ENCODE measurements at places on chromosomes 3 and 15.

DNA sequence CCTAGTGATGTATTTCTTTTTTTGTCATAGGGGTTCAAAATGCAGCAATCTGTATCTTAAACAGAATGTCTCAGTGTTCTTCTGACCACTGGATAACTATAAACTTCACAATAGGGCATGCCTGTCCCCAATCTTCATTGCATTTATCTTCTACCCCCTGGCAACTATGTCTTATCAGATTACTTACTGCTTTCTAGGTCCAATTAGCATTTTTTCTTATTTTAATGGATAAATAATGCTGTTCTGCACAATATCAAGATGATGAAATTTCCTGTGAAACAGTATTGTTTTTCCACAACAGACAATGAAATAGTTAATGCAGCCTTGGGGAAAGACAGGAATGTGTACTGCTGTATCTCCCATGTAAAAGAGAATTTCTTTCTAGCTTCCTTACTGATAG lies 432.1 kb downstream of the NSUN3 start:
- DNase-seq = no peak

- DNase-seq = no peak
Observed at GRCh38 chr3:183081459-183082183, 17.7 kb downstream of the MCCC1 start.

DNA sequence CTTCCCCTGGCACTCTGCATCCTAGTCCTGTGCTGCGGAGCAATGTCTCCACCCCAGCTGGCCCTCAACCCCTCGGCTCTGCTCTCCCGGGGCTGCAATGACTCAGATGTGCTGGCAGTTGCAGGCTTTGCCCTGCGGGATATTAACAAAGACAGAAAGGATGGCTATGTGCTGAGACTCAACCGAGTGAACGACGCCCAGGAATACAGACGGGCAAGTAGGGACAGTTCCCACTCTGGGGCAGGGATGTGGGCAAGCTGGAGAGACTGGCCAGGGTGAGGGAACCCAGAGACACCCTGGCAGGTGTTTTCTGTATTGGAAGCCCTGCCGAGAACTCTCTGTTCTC lies 247 bp downstream of the FETUB start:
- DNase-seq = peak; percentile 88

- DNase-seq = no peak
Observed at GRCh38 chr3:26752466-26752865, 129.9 kb downstream of the LRRC3B start.

DNA sequence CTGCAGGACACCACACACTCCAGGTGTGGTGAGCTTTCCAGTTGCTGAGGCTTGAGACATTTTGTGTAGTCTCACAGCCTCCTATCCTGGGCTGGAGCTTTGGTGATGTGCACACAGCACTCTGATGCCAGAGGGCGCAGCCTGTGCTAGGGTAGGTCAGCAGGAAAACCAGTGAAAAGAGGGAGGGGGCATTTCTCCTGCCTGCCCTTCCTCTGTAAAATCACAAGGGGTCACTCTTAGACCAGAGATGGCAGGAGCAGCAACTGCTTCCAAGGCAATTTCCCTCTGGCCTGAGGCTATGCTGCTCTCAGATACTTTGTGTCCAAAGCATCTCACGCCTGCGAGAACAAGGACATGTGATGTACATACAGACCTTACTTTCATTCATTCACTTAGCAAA lies 16.5 kb upstream of the MUSTN1 start:
- peak; percentile 93 for DNase-seq

DNA sequence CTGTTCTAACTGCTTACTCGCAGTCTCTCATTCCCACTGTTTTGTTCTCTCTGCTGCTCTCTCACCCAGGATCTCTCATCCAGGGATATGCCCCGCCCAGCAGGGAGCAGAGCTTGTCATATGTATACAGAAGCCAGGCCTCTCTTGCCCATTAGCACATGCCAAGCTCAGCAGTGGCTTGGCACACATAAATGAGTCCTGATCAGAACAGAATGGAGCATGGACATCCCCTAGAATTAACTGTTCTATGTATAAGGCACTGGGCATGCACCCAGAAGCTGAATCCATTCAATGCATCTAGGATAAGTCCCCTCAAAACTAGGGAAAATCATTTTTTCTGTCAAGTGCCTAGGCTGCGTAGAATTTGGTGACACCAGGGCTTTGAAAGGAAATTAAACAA lies 61.6 kb downstream of the IGSF11 start:
- no peak for DNase-seq

- peak; percentile 87 for DNase-seq
Observed at GRCh38 chr15:68431792-68432401, at the start of gene ITGA11. Gene ITGA11 (minus strand): TSS chr15:68432163. CDS start chr15:68432066, 97 bp downstream.

Data from islet precursor cell (in vitro differentiated cells).